ENCODE measurements at places on chromosomes 1 and 21.

- DNase-seq = no peak
Measured at GRCh38 chr21:28937737-28938136, 54.9 kb downstream of the LTN1 start.

- no peak for DNase-seq
Measured at GRCh38 chr1:32334864-32335534, 1.0 kb downstream of the MARCKSL1 start.

DNA sequence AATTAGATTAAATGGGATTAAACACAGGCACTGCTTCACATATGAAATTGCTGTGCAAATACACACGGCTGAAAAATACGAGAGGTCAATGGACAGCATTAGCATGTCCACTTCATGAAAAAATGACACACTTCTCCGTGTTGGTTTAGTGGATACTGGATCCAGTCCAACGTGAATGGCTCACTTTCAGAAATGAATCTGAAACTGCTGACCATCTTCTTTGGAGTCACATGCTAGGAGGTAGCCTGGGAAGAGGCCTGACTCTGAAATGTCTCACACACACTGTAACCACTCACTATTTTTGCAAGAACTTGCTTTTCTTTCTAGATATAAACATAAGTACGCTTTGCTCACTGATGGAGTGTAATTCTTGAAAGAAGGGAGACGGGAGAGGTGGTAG lies 127.3 kb downstream of the HLCS start:
- DNase-seq = no peak

- DNase-seq = no peak
Measured at GRCh38 chr21:44967082-44968047, 27.5 kb downstream of the SLX9 start.
